ENCODE measurements at places on chromosomes 4 and X. TPM values are rescaled to one million over a fixed set of nuclear protein-coding genes. Genes with fewer than 3 reads are reported as not detected.

AREG gene
- 30.6 TPM for total RNA-seq

- DNase-seq = no peak
Observed at GRCh38 chr4:113145519-113146291, 96.3 kb downstream of the ANK2 start.

DNA sequence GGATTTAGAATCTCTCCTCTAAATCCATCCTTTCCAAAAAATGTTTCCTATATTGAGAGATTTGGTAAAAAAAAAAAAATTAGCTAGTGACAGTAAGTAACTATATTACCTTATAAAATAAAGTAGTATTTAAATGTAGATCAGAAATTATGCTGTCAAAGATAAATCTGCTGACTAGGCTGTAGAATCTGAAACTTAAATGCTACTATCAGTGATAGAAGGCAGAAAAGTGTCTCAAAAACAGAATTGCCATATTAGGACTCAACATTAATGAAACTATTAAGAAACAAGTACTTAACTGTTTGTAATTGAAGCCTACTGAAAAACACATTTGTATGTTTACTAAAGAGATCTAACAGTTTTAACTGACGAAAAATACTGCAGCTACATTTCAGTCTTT lies 8.3 kb downstream of the TAF9B start:
- no peak for DNase-seq

DNA sequence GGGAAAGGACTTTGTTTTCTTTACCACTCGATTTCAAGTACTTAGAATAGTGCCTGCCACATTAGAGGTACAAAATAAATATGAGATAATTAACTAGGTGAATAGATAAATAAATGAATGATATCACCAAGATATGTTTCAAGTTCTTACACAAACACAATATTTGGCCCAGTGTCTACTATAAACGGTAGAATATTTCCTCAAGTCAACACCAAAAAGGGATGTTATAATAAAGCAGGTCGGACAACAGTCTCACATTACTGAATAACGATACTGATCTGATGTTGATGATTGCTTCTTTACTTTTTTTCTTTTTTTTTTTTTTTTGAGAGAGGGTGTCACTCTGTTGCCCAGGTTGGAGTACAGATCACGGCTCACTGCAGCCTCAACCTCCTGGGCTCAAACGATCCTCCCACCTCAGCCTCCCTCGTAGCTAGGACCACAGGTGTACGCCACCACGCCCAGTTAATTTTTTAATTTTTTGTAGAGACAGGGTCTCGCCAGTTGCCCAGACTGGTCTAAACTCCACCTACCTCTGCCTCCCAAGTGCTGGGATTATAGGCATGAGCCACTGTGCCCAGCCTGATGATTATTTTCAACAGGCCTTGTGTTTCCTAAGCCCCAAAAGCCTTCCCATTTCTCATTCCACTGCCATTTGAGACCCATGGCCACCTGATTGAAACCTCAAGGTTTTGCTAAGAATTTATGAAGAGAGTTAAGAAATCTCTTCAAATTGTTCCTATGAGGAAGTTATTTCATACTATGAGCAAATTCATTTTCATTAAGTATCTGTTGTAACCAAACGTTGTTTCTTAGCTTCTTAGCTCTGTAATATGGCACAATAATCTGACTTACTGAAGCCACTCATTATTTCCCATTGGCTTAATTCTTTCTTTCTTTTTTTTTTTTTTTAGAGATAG lies 2.3 kb downstream of the MANBA start:
- DNase-seq = no peak

DNA sequence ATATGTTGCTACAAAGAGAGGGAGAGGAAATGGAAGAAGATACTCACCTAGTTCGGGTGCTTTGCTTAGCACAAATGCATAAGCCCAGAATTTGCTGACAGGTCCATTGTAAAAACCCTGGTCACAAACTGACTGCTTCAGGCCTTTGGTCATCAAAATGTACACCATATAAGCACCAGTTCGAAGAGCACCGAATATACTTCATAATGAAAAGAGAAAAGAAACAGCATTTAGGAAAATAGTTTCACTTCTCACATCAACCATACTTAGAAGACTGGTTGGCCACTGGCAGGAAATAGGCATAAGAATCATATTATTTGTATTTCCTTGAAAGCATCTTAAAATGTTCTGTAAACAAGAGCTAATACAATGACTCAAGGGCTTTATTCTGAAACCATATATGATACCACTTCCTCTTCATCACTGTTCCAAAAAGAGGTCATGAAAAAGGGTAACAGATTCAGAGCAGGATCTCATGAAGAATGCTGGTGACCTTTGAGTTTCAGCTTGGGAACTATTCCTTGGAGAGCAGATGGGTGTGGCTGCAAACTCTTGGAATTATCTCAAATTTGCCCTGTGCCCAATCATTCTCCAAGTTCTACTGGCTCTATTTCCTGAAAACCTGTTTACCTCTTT lies 138.7 kb downstream of the ELOVL6 start:
- DNase-seq = no peak

DNA sequence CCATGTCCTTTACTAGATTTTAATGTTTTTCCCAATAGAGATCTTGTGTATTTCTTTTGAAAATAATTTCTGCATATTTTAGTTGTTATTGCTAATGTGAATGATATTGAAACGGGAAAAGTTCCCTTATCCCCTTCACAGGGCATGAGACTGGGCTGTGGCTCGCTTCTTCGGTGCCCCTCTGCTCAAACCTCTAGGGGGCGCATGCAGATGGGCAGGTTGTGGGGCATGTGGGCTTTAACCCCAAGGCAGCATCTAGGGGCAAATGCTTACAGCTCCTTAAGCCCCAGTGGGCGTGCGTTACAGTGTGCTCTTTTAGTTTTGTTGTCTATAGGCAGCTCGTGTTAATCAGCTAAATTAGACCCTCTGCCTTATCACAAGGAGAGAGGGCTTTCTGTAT lies 194.7 kb downstream of the OPHN1 start:
- no peak for DNase-seq

- peak; percentile 58 for DNase-seq
Observed at GRCh38 chrX:67612231-67612630, 68.4 kb downstream of the AR start.

- DNase-seq = no peak
Observed at GRCh38 chr4:185998791-185999190, 70.2 kb upstream of the TLR3 start.

- DNase-seq = no peak
Observed at GRCh38 chr4:161881370-161881769, 282.4 kb downstream of the FSTL5 start.

Data from Caki2 (cell line).